ENCODE measurements at places on chromosomes 2 and 18.
A peak's percentile ranks its signal among the peaks of the same experiment; 100 is the strongest.

DNA sequence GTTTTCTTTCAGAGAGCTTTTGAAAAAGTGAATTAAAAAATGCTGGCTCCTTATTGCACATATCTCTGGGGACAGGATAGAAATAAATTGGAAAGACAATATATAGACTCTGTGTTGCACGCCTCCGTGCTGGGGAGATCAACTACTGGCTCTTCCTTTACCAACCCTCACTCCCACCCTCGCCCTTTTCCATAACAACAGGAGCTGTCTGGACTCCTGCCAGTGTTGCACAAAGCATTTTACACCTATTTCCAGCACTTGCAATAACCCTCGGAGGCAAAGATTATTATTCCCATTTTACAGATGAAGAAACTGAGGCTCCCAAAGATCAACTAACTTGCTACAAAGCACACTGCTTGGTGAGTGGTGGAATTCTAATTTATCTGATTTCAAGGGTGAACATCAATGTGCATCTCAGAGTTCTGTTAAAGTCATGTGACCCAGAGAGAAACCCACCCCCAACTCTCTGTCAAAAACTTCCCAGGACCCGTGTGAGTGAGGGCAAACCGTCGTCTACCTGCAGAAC lies 4.2 kb downstream of the CREG2 start:
- no peak for DNase-seq

- DNase-seq, result no peak
Measured at GRCh38 chr18:22177327-22177871, 8.0 kb downstream of the GATA6 start.

GRCh38 chr2:96800061-96801004 lies 15.7 kb upstream of the CNNM3 start:
- DNase-seq, result no peak

- DNase-seq, result no peak
Measured at GRCh38 chr2:73850009-73850408, 21.2 kb downstream of the STAMBP start.

DNA sequence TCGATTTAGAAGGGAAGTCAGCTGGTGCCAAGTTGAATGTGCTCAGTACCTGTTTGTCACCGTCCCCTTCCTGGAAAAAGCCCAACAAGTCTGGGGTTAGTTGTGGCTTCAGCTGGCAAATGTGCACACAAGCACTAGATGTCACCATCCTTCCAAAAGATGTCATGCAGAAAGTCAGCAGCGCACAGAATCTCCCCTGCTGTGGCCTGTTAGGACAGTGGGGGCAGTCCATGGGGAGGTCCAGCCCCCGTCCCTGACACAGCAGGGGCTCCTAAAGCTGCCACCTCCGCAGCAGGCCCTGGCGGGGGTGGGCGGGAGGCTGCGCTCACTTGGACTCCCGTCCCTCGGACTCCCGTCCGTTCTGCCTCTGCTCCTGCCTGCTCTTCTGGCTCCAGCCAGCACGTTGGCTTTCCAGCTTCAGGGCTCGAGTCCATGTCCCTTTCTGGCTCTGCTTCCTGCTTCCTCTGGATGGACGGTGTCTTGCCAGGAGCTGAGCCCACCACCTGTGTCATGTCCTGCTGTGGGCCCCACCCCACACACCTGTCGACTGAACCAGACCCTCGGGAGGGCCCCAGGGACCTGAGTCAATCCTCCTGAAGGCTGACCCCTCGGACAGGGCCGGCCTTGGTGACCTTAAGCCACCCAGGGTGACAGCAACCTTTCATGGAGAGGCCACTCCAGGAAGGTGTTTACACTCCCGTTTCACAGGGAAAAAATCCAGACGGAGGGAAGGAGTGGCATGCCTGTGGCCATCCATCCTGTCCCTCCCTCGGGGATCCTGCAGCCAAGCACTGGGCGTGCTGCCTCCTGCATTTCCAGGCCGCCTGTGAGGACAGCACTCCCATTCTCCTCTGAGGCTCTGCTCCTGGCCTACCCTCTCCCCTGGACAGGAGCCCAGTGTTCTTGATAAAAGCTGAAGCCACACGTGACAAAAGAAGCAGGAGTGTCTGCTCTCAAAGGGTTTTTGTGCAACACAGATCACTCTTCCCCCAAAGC lies 8.5 kb downstream of the RAB17 start:
- DNase-seq, result peak; percentile 61

Measured in D341Med (cell line).